Forelimb muscle (tissue), 1 donor: ENCODE measurements at places on chromosomes 7 and 10. TPM values are rescaled to one million over a fixed set of nuclear protein-coding genes. Genes with fewer than 3 reads are reported as not detected.

GRCh38 chr7:28362182-28362581, 50.1 kb upstream of the CREB5 start:
- DNase-seq = no peak

- DNase-seq = no peak
Observed at GRCh38 chr10:69731184-69731583, 70.5 kb upstream of the COL13A1 start.

DNA sequence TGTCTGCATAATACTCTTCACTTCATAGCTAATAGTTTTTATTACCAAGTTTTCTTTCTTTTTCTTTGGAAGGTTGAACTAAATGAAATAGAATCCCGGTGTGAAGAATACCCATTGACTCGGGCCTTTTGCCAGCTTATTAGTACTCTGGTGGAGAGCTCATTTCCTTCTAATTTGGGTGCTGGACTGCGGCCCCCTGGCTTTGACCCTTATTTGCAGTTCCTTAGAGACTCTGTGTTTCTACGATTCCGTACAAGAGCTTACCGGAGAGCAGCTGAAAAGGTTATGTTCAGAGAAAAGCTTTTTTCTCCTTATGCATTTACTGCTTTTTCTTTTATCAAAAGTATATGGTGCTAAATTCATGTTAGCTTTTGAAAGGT, 40.2 kb downstream of the NUP205 start:
- no peak for DNase-seq

TMEM26 gene
- polyA plus RNA-seq = 8.0 TPM

ASB10 gene
- polyA plus RNA-seq = 6.2 TPM

GRCh38 chr10:87593702-87594101, 66.0 kb upstream of the PAPSS2 start:
- DNase-seq = no peak

AEBP1 gene
- polyA plus RNA-seq = 65.4 TPM

GRCh38 chr7:106721816-106722785, 61.1 kb upstream of the CCDC71L start:
- no peak for DNase-seq

GRCh38 chr10:60096761-60097513, 190.6 kb upstream of the CCDC6 start:
- DNase-seq = no peak

- no peak for DNase-seq
Observed at GRCh38 chr7:116512520-116513188, 12.2 kb upstream of the CAV1 start.

DNA sequence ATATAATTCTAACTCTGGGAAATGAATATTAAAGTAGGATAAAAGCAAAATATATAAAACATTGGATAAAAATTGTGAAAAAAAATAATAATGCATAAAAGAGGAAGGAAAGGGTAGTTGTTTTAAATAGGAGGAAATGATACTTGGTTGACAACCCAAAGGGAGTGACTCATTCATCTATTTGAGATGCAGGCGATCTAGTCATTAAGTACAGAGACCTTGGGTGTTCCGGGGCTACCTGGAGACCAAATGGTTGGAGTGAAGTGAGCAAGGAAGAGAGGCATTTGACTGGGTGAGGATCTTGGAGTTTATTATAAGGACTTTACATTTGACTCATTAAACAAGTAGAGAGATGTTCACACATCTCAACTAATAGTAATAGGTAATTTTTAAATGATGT, 111.0 kb downstream of the LRRTM3 start:
- no peak for DNase-seq

GRCh38 chr10:73865459-73866442, 8.6 kb downstream of the CAMK2G start:
- DNase-seq = no peak

ZNF853 gene
- 16.6 TPM for polyA plus RNA-seq

DNA sequence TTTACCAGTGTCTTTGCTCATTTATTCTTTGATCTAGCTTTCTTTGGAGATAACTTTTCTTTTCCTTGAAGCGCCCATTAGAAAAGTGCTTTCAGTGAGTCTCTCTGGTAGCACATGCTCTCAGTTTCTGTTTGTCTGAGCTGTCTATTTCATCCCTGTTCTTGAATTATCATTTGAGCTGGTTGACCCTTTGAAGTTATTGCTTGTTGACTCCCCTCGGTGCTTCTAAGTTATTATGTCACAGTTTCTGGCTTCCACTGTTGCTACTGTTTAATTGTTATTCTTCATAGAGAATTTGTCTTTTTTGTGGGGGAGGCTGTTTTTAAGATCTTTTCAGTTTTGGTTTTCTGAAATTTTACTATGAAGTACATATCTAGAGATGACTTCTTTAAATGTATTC, 11.4 kb upstream of the PRF1 start:
- no peak for DNase-seq

GRCh38 chr7:69596723-69597277, 1.5 kb upstream of the AUTS2 start:
- DNase-seq = no peak

DNA sequence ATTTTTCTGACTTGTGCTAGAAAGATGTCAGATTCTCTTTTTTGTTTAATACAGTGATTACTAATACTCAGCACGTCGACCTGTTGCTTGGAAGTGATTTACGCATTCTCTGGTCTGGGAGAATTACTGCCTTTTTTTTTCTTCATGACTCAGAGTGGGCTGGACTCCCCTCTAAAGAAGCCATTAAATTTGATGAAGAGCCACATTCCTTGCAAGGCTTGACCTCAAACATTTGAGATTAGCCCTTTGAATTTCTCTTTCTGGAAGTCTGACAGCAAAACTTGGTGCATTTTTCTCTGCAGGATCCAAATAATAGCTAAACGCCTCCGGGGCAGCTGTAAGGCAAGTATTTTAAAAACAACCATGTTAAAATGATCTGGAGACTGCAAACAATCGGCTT, 171.6 kb downstream of the GALNT17 start:
- no peak for DNase-seq

DNA sequence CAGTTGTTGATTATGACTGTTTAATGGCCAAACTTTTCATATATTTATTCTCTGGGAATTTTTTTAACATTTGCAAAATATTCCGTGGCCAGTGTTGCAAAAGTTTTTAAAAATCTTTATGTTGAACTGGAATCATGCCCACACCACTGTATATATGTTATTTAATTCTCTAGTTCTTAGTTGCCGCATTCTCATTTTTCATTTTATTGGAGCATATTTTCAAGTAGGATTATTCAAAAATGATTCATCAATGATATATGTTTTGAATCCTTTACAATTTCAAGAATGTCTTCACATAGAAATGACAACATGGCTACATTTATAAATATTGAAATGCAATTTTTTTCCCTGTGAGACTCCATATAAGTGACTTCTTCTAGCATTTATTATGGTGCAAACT, 188.6 kb upstream of the LRRTM3 start:
- no peak for DNase-seq

STEAP1 gene
- polyA plus RNA-seq = 1.5 TPM

GRCh38 chr7:44275957-44276570, 49.3 kb downstream of the CAMK2B start:
- DNase-seq = no peak

GRCh38 chr10:128912568-128913311, 554.3 kb upstream of the MGMT start:
- DNase-seq = no peak

BLNK gene
- 1.8 TPM for polyA plus RNA-seq

- DNase-seq = no peak
Observed at GRCh38 chr7:139482662-139483466, 609 bp downstream of the KLRG2 start.

SAMD9 gene
- 2.6 TPM for polyA plus RNA-seq

ETV1 gene
- polyA plus RNA-seq = 11.0 TPM

IMPDH1 gene
- polyA plus RNA-seq = 20.5 TPM

IFIT5 gene
- polyA plus RNA-seq = 8.2 TPM

- DNase-seq = no peak
Observed at GRCh38 chr10:6058682-6059475, 3.3 kb downstream of the IL2RA start.

TAC1 gene
- polyA plus RNA-seq = 1.1 TPM

DNA sequence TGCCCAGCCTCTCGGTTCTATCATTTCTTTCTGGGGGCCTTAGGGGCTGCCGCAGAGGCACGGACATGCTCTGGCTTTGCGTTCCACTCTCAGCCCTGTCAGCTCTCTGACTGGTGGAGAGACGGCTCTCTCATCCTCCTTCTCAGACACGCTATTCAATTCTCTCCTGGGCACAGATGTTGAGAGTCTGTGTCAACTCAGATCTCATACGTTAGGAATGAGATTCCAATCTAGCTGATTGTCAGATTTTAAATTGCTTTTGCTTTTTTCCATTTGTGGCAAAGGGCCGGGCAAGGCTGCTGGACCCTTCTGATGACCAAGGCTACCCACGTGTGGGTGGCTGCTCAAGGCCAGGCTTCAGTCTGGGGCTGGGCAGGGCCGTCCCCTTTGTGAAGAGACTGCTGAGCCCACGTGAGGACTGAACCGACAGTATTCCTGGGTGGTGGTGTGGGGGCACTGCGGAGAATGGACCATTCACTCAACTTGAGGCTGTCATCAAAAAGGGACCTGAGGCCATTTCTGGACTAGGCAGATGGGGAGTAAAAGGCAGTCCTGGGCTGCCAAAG, 71.5 kb downstream of the CLEC2L start:
- DNase-seq = no peak

- no peak for DNase-seq
Observed at GRCh38 chr7:104818961-104819880, 194.8 kb upstream of the KMT2E start.

EVX1 gene
- not detected for polyA plus RNA-seq
